T-helper 2 cell (primary cell): ENCODE measurements at places on chromosomes 7 and 10.

GRCh38 chr10:5547931-5548660 is 23.3 kb downstream of the CALML3 start:
- no peak for DNase-seq

DNA sequence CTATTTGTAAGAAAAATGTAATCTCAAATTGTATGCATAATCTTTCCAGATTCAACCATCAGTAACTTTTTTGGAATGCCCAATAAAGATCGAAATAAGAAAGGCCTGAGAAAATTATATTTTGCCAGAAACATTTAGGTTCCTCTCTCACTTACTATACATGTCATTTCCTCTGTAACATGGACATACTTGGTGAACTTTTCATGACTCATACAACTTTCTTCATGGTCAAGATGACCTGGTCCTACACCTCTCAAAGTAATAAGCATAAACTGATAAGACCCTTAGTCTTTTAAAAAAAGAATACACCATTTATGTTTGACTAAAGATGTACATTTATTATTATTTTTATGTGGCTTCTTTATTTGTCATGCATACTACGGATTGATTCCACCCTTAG is 125.3 kb downstream of the REEP3 start:
- DNase-seq: no peak

DNA sequence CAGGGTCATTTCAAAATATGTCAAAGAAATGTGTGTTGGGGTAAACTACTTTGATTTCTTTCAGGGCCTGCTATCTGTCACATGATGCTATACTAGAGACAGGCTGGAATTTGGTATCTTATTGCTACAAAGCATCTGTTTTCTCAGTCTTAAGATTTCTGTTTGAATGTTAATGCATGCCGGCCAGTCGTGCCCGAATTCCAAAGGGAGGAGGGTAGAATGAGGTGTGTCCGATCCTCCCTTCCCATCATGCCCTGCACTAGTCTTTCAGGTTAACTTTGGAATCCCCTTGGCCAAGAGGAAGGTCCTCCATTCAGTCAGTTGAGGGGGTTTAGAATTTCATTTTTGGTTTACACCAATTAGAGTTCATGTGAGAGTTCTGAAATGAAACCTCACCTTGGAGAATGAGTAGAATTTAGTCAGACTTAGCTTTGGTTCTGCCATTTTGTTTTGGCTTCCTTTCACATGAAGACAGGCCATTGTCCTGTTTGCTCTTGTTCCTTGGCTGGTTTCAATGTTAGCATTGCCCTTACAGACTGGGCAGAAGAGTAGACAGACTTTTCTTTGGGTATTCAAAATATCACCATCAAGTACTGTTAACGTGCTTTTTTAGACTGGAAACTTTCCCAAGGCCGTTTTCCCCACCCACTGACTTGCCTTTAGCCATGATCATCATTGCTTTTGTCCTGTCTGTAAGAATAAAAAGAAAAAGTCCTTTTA is 95.8 kb downstream of the CAMK1D start:
- DNase-seq: no peak

GRCh38 chr10:11869219-11869618 is 46.1 kb downstream of the PROSER2 start:
- no peak for DNase-seq
